ENCODE measurements at places on chromosomes 2 and 18.

GRCh38 chr2:88074854-88075292, 7.2 kb downstream of the SMYD1 start:
- no peak for DNase-seq

- DNase-seq: no peak
Measured at GRCh38 chr2:224195925-224196571, 157.0 kb upstream of the SERPINE2 start.

GRCh38 chr2:5730386-5730785, 38.2 kb downstream of the SOX11 start:
- no peak for DNase-seq

DNA sequence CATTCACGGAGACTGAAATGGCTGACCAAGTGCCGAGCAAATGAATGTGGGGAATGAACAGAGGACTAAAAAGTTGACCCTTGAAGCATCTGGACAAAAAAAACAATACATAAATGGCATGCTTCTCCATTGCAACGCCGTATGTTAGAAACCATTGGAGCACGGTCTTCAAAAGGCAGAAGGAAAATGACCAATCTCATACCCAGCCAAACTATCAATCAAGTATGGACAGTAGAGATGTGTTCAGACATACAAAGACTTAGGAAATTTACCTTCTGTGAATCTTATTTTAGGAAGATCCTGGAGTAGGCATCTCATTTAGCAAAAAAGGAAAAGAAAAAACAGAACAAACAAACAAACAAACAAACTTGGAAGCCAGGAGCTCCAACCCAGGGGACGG, 44.5 kb downstream of the HS6ST1 start:
- no peak for DNase-seq

- no peak for DNase-seq
Measured at GRCh38 chr2:1967242-1968208, 223.2 kb upstream of the PXDN start.

DNA sequence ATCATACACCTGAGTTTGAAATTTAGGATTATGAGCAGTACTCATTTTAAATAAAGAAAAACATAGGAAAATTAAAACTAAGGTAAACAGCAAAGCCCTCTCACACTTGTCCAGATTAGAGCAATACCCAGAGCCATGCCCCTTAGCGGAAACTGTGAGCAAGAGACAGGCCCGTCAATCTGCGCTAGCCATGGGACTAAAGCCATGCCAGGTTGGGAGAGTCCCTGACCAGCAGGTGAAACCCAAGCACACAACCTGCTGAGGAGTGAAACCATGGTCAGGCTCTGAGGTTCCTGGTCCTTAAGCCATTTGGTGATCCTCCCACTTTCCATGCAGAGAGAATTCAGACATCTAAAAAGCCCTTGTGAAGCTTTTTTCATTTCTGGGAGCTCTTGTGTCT, 494.3 kb downstream of the STK39 start:
- DNase-seq: no peak

DNA sequence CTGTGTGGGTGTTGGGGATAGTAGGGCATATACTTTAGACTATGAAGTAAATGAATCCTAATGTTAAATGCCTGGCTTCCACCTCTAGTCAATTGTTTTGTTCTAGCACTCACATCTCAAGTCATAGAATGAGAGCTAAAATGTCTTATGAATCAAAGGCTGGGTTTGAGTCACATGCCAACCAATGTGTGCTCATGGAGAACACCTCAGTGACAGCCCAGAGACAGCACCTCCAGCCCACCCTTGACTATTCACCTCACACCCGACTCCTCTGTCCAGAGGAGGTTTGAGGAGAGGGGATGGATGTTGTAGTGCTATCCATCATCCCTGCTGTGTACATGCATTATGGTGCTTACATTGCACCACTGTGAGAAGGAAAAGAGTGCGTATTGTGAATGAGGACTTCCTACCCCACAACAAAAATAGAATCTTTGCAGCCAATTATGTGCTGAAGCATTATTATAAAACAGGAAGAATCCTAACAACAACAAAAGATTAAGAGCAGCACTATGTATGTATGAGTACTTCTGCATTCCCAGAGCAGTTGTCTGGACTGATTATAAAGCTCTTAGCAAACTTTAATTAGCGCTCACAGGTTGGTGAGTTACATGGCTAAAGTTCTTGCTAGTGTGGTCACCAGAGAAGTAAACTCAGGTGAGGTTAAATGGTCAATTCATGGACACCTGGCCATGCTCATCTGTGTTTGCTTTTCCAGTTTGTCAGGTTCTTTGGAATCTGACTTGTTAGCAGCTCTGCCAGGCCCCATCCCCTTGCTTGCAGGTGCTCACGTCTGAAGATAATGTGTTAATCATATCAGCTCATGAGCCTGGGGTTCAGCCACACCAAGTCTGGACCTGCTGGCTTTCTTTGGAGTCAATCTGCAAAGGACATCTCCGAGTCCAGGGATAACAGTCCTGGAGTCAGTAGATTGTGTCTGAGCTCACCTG, 55.3 kb upstream of the NABP1 start:
- DNase-seq: no peak

- no peak for DNase-seq
Measured at GRCh38 chr2:239261356-239261755, 139.5 kb downstream of the HDAC4 start.

- DNase-seq: no peak
Measured at GRCh38 chr2:190835303-190835930, 45.2 kb upstream of the GLS start.

GRCh38 chr2:45153121-45153520, 143.9 kb upstream of the SIX2 start:
- no peak for DNase-seq

- DNase-seq: no peak
Measured at GRCh38 chr2:133500917-133501316, 67.3 kb downstream of the NCKAP5 start.

- DNase-seq: no peak
Measured at GRCh38 chr2:62304429-62305417, 108.8 kb downstream of the B3GNT2 start.

DNA sequence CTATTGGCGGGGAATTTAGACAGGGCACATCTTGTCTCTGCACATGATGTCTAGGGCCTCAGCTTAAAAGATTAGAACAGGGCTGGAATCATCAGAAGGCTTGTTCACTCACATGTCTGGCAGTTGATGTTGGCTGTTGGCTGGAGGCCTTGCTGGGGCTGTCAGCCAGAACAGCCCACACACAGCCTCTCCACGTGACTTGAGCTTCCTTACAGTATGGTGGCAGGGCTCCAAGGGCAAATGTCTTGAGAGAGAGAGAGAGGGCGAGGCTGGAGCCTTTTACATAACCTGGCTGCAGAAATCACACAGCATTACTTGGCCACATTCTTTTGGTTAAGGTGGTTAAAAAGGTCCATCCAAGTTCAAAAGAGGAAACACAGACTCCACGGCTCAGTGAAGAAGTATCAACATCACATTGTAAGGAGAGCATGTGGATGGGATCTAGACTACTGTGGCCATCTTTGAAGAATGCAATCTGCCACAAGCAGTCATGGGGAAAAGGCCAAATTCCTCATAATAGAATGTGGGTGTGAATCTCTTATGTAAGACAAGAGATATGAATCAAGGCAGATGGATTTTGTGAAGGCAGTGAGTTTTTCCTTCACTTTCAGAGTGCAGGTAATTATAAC, 30.4 kb downstream of the SRSF7 start:
- no peak for DNase-seq

DNA sequence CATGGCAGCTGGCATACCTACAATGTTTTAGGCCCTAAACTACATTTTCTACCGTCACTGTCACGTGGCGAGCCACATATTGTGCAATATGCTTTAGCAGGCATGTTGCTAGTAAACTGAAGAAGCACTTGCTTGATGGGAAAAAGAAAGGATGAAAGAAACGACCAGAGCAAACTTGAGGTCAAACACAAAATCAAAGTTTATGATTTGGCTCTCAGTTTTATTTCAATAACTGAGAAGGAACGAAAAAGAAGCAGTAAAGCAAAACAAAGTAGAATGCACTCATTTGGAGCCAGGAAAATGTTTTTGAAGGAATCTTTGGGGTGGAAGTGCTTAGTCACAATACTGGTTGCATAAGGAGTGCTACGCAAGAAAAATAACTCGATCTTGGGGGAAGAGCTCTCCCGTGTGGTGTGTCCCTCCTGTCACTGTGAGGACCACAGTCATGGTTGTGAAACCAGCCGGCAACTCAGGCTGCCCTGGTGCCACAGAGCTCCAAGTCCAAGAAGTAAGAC, 349.8 kb downstream of the RBM43 start:
- DNase-seq: no peak

DNA sequence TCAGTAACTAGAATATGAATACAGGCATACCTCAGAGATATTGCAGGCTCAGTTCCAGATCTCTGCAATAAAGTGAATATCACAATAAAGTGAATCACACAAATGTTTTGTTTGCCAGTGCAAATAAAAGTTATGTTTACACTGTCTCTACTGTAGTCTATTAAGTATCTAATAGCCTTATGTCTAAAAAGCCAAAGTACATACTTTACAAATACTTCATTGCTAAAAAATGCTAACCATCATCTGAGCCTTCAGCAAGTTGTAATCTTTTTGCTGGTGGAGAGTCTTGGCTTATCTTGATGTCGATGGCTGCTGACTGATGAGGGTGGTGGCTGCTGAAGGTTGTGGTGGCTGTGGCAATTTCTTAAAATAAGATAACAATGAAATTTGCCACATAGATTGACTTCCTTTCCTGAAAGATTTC, 159.4 kb downstream of the MYO1B start:
- DNase-seq: no peak

GRCh38 chr2:160207804-160208654, 8.0 kb upstream of the ITGB6 start:
- DNase-seq: no peak

- DNase-seq: no peak
Measured at GRCh38 chr2:119710281-119710680, 31.3 kb downstream of the TMEM177 start.

DNA sequence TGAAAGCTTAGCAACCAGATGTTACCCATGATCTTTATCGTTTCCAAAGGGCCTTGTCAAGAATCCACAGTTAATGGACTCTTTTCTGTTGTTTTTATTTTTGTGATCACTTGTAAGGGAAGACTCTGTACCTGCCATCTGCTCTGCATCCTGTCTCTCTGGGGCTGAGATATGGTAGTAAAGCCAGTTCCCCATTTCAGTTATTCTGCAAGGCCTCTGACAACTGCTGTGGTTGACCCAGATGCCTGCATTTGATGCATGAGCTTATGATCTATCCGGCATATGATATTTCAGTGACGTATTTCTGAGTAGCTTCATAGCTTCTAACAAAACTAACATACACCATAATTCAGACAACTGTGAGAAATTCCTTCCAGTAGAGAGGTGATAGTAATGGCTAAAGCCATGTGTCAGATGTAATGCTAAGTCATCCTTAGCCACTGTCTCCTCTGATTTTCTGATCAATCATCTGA, 105.1 kb downstream of the TPO start:
- no peak for DNase-seq

DNA sequence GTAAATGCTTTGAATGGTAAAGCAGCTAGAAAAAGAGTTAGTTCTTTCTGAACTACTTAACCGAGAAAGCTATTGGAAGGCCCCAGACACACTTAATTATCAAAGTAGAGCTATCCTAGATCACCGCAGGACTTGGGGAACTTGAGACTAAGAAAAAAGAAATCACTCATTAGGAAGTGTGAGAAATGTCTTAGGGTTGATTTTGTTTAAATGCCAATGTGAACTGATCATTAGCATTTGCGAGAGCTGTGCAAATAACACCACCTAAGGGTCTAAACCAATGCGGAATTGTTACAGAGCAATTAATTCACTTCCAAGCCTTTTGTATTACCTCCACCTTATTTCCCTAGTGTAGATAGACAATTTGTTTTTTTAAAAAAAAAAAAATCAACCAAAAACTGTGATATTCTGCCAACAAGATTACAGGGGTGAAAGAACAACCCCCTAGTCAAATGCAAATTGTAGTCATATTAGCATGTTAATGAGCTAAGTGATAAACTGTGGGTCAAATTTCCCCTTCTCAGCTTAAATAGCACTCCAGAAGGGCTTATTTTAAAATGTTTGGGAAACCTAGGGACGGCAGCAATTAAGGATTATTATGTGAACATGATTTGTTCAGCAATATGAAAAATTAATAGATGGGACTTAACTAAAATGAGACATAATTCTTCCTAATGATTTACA, 246.2 kb upstream of the STON1 start:
- no peak for DNase-seq

GRCh38 chr2:150625741-150626140, 138.3 kb upstream of the RND3 start:
- DNase-seq: no peak

GRCh38 chr2:46072101-46072820, 224.9 kb upstream of the EPAS1 start:
- DNase-seq: no peak

All from activated T-helper 1 cell treated with anti-CD3 and anti-CD28 coated beads, Interleukin-2, amount 50 U/mL, for 16 hours (primary cell).